ENCODE measurements at places on chromosomes 3 and 15.

- DNase-seq: no peak
These were observed 275.7 kb upstream of the CTNNB1 start for GRCh38 chr3:40923651-40924050.

DNA sequence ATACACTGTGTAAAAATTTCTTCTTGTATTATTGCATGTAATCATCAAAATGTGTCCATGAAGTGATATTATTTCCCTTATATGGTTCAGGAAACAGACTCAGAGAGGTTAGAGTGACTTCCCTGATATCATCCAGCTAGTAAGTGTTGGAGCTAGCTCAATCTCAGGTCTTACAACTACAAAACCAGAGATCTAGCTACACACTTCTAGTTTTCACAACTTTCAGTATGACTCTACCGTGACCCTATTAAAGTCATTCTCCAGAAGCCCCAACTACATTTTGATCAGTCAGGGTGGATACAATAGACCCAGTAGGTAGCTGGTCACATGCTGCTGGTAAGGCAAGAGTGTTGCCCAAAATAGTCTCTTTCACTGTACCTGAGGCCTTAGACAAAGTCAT is 165.3 kb downstream of the GOLIM4 start:
- DNase-seq: no peak

DNA sequence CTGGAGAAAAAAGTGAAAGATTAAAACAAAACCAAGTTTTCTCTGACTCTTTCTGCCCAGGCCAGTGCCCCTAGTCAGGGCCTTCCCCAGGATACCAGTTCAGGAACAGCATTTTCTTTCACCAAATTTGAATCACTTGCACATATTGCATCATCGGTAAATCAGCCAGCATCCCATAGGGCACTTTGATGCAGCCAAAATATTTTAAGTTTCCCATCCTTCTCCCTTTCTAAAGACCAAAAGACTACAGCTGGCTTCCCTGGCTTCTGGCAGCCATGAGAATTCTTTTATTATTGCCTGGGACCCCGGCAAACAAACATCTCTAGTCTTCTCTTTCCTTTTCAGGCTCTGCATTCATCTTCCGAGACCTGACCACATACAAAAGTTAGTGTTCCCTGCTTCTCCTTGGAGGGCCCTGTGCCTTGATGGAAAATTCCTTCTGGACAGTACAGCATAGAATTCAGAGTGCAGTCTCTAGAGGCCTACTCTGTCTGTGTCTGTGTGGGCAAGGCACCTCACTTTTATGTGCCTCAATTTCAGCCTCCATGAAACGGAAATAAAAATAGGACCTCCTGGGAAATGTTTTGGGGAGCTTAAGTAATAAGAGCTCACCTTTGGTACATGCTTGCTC is 348.0 kb downstream of the VPS13C start:
- DNase-seq: no peak

- no peak for DNase-seq
These were observed 72.3 kb upstream of the BOC start for GRCh38 chr3:113138839-113139743.

DNA sequence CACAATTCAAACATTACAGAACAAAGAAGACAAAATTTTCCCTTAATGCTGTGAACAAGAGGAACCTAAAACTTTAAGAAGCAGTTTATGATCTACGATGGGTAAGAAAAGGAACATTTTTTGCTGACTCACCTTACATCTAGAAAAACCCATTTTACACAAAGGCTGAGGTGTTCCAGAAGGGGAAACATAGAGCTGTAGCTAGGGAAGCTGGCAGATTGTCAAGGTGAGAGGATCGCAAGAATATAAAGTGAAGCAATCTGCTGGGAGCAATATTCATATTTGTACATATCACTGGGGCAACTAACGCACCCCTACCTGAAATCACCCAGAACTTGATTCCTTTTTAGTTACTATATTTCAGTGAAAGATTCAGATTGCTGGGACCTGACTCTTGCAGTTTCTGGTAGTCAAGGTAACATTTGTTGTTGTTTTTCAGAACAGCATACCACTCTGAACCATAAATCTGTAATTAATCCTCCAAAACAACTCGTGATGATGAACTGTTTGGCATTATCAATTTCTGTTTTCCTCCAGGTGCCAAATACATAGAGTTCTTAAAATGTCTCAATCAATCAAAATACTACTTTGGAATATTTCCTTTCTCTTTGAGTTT is 184.1 kb upstream of the LRRC3B start:
- peak; percentile 8 for DNase-seq

DNA sequence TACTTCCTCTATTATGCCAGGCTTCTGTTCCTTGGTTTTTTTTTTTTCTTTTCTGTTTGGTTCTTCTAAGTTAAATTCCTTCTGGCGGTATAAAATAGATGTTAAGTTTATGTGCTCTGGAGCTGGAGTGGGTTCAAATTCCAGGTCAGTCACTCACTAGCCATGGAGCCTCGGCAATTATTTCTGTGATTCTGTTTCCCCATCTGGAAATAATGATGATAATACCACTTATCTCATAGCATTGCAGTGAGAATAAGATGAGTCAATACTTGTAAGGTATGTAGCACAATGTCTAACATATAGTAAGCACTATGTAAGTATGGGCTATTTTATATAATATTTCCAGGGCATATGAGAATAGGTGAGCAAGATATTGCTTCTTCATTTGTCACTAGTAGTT is 33.2 kb upstream of the ZDHHC23 start:
- peak; percentile 16 for DNase-seq

Measured in astrocyte of the hippocampus (primary cell).